ENCODE measurements at places on chromosomes 11 and 22.

GRCh38 chr11:22859756-22860155 is 518 bp downstream of the CCDC179 start:
- DNase-seq = no peak
- no peak overlapping the region for H3K27ac ChIP-seq
- no peaks in the 10 kb centered on the region for H3K27me3 ChIP-seq

- no peak overlapping the region for H3K27ac ChIP-seq
- no peak overlapping the region for H3K4me3 ChIP-seq
- H3K27me3 ChIP-seq = no peaks in the 10 kb centered on the region
Measured at GRCh38 chr11:4983841-4984240, 10.8 kb upstream of the OR51L1 start.

DNA sequence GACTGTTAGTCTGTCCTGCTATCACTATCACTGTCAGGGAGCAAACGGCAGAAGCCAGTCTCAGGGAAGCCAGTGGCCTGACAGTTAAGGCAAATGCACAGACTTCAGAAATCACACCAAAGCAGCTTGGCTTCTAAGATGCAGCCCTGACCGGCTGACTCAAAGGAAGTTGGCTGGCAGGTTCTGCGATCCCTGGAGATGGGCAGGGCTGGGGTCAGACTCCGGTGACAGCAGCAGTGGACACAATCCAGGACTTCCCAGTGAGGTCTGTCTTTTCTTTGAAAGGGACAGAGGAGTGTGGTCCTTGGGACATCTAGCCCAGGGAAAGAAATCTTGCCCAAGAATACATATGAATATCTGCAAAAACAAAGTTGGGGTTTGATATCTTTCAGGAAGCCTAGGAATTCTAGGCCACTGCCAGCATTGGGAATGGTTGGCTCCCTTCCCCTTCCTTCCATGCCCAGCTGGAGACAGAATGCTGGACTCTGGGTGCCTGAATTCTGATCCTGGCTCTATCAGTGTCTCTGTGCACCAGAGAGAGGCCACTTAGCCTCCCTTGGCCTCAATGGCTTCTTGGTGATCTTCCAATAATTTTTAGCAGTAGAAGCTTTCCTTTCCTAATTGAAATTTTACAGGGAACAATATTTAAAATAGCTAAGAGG is 108.9 kb downstream of the KIRREL3 start:
- peaks cover 31% of the 10 kb centered on the region for H3K4me1 ChIP-seq
- H3K27ac ChIP-seq = no peak overlapping the region
- H3K36me3 ChIP-seq = no peaks in the 10 kb centered on the region
- no peak for DNase-seq
- no peaks in the 10 kb centered on the region for H3K27me3 ChIP-seq

GRCh38 chr11:118230088-118230487 is 5.3 kb upstream of the JAML start:
- peaks cover 2% of the 10 kb centered on the region for H3K27me3 ChIP-seq
- no peak overlapping the region for H3K27ac ChIP-seq
- H3K36me3 ChIP-seq = no peaks in the 10 kb centered on the region
- DNase-seq = no peak
- no peaks in the 10 kb centered on the region for H3K4me1 ChIP-seq

GRCh38 chr11:122175306-122175705 is 59.3 kb upstream of the BLID start:
- H3K36me3 ChIP-seq = no peaks in the 10 kb centered on the region
- no peak overlapping the region for H3K27ac ChIP-seq
- no peaks in the 10 kb centered on the region for H3K4me1 ChIP-seq
- H3K4me3 ChIP-seq = no peak overlapping the region
- no peak for DNase-seq

DNA sequence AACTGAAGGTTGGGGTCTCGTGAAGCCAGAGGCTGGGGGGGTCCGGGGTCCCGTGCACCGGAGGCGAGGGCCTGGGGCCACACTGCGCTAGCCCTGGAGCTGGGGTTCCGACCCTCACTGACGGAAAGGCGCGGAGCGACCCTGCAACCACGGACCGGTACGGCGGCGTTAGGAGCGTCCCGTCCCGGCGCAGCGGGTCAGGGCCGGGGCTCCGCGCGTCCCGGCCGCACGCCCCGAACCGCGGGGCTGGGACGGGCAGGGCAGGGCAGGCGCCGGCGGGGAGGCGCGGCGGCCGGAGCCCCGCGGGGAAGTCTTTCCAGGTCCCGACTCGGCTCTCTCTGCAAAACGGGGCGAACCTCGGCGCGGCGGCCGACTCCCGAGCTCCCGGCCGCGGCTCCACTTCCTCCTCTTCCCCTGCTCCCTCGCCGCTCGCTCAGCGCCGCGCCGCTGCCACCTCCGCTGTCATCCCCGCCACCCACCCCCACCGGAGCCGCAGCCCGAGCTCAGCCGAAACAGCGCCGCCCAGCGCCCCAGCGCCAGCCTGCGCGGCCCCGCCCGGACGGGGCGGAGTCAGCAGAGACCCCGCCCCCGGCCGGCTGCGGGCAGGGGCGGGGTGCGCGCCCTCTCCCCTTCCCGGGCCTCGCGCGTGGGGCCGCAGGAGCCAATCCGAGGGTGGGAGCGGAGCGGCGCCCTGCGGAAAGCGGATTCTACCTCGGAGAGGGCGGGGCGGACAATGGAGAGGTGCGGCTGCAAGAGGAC is at the start of gene GDPD5:
Gene GDPD5 (minus strand): TSS at position 509 of the 759 bp plus-strand sequence. CDS start 48,206 bp downstream, outside the sequence.
- DNase-seq = peak; percentile 93
- peaks cover 25% of the 10 kb centered on the region for H3K27me3 ChIP-seq
- peaks cover 18% of the 10 kb centered on the region for H3K4me1 ChIP-seq
- no peak within 1 kb of the TSS for H3K27ac ChIP-seq

DNA sequence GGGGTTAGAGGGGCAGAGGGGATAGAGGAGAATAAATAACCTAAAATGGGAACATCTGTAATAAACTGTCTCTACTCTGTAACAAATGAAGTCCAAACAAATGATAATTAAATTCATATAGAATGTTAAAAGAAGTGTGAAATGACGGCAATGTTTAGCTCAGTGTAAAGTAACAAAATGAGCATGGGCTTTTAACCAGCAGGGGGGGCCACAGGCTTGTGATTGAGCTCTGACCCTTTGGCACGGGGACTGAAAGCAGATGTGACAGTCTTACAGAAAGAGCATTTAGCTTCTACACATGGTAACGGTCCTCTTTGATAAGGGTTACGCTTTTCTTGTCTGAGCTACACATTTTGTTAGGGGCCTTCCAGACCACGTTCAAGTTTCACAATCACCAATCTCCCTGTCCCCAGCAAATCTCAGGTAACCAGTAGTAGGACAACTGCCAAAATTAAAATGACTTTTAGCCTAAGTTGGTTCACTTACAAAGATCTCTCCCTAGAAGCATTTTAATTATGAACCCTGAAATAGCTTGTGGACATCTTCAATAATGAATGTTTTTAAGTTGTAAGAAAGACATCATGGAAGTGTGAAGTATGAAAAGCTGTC is 262.5 kb downstream of the DCDC1 start:
- H3K27me3 ChIP-seq = no peaks in the 10 kb centered on the region
- H3K36me3 ChIP-seq = no peaks in the 10 kb centered on the region
- no peak overlapping the region for H3K27ac ChIP-seq
- no peak overlapping the region for H3K4me3 ChIP-seq
- DNase-seq = peak; percentile 89

Data from neural progenitor cell (in vitro differentiated cells).